ENCODE measurements at places on chromosomes 6 and 20.

GRCh38 chr6:24233813-24234442 is 107.9 kb downstream of the NRSN1 start:
- DNase-seq = no peak

DNA sequence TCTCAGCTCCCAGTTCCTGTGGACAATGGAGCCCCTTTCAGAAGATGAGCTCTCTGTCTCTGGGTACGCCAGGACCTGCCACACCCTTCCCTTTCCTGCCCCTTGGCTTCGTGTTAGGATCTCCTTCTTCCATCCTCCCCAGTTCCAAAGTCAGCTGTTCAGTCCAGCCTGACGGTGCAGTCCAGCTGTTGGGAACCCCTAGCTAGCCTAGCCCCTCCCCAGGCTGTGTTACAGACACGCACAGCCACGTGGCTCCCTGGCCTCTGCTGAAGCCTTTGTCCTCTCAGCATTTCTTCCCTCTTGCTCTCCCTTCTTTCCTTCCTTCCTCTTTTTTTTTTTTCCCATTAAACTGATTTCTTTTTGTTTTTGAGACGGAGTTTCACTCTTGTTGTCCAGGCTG is 12.4 kb upstream of the TFAP2C start:
- DNase-seq = no peak

- no peak for DNase-seq
These were observed at the start of gene SYNE1 for GRCh38 chr6:152637296-152638047. Gene SYNE1 (minus strand): TSS chr6:152637362. CDS start chr6:152628331, 9,031 bp downstream.

GRCh38 chr6:111978532-111979149 is 75.3 kb upstream of the CCN6 start:
- DNase-seq = no peak

- no peak for DNase-seq
These were observed 6.5 kb downstream of the PEDS1 start for GRCh38 chr20:50146732-50147662.

GRCh38 chr6:71107911-71108420 is 151.1 kb upstream of the B3GAT2 start:
- no peak for DNase-seq

- DNase-seq = no peak
These were observed 74.4 kb upstream of the GATA5 start for GRCh38 chr20:62550087-62550632.

DNA sequence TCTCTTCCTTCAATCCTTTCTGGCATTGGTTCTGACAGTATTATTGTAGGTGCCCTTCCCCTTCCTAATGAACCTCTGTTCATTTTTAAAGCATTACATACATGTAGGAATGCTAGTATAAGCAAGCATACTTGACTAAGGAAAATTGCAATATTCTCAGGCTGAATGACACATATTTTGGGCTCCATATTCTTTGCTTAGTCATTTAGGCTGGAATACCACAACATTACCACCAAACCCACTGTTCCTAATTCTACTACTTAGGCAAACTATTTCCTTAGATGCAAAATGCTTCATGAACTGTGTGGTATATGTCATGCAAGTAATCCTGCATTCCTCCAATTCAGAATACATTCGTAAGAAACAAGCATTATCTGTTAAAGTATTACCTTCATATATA is 113.9 kb downstream of the PRDM1 start:
- no peak for DNase-seq

GRCh38 chr6:150044621-150045145 is 19.4 kb upstream of the RAET1L start:
- DNase-seq = no peak

GRCh38 chr6:158356586-158357546 is 44.6 kb downstream of the TULP4 start:
- DNase-seq = no peak

GRCh38 chr6:158009114-158009891 is 27.6 kb downstream of the SYNJ2 start:
- no peak for DNase-seq

GRCh38 chr6:131107151-131107550 is 28.1 kb upstream of the AKAP7 start:
- DNase-seq = no peak

GRCh38 chr6:149169761-149170511 is 147.6 kb upstream of the TAB2 start:
- no peak for DNase-seq

DNA sequence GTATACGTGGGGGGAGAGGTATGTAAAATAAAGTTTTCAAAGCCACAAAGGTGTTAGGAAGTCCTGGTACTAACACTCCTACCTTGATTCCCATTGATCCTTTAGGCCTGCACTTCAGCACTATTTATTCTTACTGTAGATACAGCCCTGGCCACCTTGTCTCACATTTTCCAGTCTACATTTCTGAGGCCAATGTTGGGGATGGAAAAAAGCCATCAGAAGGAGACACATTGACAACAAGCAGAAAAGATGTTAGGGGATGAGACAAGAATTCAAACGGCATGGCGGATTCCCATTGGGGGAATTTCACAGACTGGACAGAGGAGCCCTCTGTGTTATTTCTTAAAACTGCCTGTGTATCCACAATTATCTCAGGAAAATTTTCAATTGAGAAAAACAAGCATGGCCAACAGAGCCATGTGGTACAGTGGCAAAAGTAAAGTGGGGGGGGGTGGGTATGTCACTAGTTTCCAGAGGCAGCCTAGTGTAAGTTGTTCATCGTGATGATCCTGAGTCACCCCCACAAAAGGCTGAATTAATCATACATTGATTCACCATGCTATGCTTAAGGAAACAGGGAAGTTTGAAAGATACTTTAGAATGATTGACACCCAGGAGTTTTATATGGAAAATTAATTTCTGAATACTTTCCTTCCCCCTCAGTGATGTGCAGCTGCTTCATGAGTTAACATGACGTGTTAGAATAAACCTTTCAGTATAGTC is 40.5 kb downstream of the RREB1 start:
- no peak for DNase-seq

DNA sequence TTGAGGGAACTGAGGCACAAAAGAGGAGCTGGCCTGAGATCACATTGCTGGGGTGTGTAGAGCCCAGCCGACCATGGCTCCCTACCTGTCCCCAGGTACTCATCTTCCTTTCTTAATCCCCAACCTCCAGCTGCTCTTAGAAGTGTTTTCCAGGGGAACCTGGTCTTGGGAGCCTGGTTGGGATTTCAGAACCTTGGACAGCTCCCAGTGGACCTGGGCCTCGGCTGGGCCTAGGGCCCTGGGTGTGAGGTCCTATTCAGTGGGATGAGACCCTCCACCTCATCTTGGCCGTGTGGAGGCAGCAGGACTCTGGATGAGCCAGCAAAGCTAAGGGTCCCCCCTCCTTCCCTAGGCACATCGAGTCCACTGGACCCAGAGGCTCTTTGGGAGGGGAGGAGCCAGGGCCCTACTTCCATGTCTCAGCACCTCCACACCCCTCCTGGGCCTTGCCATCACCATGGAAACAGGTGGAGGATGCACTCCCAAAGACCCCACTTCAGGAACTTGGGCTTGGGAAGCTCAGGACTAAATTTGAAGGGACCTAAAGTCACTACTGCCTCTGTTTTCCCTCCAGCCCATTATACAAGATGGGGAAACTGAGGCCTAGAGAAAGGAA is 38.5 kb downstream of the DLGAP4 start:
- DNase-seq = no peak

DNA sequence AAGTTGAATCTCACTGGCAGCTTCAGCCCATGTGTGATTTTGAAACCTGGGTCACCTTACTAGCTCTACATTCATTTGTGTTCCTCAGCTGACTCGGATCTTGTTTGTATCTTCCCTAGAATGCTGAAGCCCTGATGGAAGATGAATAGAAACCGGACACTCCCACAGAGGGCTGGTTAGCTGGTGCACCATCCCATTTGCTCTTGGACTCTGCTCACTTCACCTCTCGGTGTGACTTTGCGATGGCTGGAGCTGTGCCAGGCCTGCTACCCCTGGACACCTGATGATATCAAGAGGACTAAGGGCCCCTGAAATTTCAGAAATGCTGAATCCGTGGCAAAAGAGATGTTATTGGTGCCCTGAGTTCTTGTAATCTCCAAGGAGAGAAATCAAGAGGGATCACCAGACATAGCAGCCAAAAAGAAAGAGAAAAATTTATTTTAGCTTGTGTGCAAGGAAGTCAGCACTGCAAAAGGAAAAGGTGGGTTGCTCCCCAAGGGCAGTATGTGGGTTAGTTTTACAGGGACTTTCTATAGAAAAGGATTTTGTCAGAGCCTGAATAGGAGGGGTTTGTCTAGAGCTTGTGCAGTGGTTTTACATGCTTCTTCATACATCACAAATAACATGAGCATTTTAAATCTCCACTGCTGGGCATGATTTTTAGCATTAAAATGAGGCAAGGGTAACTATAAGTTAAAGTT is 426.3 kb upstream of the NOX3 start:
- DNase-seq = no peak

DNA sequence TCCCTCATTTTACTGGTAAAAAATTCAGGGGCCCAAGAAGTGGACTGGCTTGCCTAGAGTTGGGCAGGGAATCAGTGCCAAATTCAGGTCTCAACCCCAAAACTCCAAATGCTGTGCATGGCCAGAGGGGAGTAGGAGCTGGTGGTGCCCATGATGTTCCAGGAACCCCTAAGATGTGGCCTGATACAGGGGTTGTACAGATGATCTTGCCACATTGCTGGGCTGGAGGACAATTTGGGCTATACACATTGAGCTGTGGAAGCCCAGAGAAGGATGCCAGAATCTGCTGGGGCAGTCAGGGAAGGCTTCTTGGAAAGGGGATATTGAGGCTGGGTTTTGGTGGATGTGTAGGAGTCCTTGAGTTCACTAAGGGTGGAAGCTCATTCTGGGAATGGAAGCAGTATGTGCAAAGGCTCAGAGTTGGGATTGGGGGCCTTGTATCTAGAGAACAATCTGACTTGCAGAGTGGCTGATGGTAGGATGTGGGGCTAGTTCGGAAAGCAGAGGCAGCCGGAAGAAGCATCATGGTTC is 38.0 kb upstream of the APCDD1L start:
- no peak for DNase-seq

- DNase-seq = peak; percentile 84
These were observed 807 bp downstream of the TBC1D20 start for GRCh38 chr20:461254-462198.

GRCh38 chr20:16712511-16712947 is 17.3 kb upstream of the SNRPB2 start:
- no peak for DNase-seq

DNA sequence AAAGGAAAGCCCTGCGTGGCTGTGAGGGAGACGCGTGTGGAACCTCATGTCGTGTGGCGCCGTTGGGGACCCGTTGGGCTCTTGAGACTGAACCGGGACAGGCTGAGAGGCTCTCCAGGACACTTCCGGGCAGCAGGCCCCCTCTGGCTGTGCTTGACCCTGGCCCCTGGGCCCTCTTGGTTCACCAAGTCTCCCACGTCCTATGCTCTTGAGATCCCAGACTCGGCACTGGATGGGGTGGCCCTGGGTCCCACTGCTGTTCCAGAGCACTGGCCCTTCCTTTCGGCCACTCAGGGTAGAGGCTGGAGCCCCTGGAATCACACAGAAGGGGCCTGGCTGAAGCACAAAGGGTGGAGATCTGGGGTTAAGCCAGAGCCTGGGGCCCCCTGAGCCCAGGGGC is 30.4 kb downstream of the NTSR1 start:
- DNase-seq = no peak

DNA sequence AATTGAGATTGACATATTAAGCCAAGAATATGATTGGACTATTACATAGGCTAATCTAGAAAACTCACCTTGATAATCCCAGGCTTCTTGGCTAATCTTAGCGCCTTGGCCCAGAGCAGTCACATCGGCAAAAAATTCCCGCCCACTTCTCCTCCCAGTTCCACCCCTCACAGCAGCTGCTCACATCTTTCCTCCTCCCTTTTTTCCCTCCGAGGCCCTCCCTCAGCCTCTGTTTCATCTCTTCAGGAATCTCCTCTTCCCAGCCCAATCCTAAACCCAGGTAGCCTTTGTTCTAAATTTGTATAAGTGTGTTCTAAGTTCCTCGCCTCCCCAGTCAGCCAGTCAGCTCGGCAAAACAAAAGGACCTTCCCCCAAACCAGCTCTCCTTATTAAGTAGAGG is 184.3 kb downstream of the PRKN start:
- no peak for DNase-seq

All from D341Med (cell line).